ENCODE measurements at places on chromosomes 1 and 21.

GRCh38 chr1:153963850-153964331 lies 554 bp upstream of the SLC39A1 start:
- peak; percentile 54 for DNase-seq

GRCh38 chr1:168879896-168880734 lies 151.1 kb upstream of the DPT start:
- no peak for DNase-seq

DNA sequence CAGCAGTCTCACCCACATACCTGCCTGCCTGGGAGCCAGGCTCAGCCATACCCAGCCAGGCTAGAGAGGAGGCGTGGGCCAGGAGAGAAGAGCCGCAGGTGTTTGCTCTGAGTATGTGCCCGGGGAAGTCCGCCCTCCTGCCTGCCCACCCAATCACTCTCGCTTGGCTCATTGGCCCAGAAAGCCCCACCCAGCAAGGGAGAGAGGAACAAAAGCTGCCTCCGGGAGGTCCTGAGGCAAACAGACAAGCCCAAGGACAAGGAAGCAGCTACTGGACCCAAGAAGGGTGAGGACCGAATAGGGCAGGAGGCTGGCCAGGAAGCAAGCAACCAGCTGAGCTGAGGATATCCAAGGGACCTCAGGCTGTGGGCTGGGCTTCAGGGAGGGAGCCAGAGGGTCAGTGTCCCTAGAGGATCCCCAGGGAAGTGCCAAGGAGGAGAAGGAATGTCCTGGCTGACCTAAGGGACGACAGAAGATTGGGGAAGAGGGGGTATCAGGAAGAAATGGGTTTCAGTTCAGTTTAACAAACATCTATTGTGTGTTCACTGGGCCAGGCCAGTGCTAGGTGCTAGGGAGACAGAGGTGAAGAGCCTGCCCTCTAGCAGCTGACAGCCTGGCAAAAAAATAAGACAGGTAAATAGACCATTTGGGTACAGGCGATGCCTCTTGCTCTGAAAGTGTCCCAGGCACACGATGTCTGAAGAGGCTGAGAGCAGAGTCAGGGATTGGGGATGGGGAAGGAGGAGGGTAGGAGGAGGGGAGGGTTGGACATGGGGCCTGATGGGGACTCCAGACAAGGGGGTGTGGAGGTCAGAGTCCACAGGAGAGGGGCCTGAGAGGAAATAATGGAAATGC lies at the start of gene GJB4:
Gene GJB4, plus strand, starts transcription at position 238 of the 855 bp plus-strand sequence. CDS start 1,515 bp downstream, outside the sequence.
- DNase-seq: no peak

GRCh38 chr1:225565847-225566246 lies 87.1 kb downstream of the ENAH start:
- no peak for DNase-seq

DNA sequence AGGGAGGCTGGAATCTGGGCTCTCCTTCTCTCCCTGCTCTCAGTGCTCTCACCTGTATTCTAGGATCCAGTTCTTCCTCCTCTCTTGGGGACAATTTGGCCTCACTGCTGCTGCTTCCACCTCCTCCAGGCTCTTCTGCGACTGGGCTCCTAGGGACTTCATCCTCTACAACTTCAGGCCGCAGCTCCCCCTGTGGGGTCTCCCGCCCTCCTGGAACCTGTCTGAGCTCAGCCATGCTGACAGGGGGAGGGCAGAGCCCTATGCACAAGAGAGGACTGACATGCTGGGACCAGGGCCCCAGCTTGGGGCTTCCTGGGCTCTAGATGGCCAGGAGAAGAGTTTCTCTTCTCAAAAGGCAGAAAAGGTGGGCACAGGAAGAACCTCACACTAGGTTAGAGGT lies 1.0 kb downstream of the SH3BP5L start:
- no peak for DNase-seq

- peak; percentile 77 for DNase-seq
Observed at GRCh38 chr1:244050835-244051444, at the start of gene ZBTB18. ZBTB18 (plus strand) TSS chr1:244051283; CDS start chr1:244051432, 149 bp downstream.

DNA sequence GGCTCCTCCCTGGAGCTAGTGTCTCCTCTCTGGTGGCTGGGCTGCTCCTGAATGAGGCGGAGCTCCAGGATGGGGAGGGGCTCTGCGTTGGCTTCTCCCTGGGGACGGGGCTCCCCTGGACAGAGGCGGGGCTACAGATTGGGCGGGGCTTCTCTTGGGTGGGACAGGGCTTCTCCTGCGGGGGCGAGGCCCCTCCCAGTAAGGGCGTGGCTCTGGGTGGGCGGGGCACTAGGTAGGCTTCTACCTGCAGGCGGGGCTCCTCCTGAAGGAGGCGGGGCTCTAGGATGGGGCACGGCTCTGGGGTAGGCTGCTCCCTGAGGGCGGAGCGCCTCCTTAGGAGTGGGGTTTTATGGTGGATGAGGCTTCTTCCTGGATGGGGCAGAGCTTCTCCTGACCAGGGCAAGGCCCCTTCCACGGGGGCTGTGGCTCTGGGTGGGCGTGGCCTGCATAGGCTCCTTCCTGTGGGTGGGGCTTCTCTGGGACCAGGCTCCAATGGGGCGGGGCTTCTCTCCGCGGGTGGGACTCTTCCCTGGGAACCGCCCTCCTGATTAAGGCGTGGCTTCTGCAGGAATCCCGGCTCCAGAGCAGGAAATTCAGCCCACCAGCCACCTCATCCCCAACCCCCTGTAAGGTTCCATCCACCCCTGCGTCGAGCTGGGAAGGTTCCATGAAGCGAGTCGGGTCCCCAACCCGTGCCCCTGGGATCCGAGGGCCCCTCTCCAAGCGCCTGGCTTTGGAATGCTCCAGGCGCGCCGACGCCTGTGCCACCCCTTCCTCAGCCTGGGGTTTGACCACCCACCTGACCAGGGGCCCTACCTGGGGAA lies 22.7 kb upstream of the ARF1 start:
- peak; percentile 45 for DNase-seq

DNA sequence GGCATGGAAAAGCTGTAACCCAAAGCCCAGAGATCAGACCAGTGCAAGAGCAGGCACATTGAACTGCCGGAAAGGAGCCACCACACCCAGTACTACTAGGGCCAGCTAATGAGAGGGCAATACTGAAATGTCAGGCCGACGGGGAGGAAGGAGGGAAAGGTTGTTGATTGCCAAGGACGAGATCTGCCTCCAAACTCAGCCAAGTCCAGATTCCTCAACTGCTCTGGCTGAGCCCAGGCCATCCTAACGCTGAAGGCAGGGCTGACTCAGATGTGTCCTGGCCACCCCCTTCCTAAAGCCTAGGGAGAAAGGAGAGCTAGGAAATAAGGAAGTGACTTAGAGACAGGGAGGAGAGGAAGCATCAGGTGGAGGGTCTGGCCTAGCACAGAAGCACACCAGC lies 42.1 kb upstream of the IPO9 start:
- no peak for DNase-seq

GRCh38 chr1:154386643-154387352 lies 18.3 kb upstream of the IL6R start:
- DNase-seq: peak; percentile 27
